MG63 (cell line): ENCODE measurements at places on chromosomes 2 and 18. TPM values are rescaled to one million over a fixed set of nuclear protein-coding genes. Genes with fewer than 3 reads are reported as not detected.

SERPINB12 gene
- not detected in 2 replicates for total RNA-seq

DNA sequence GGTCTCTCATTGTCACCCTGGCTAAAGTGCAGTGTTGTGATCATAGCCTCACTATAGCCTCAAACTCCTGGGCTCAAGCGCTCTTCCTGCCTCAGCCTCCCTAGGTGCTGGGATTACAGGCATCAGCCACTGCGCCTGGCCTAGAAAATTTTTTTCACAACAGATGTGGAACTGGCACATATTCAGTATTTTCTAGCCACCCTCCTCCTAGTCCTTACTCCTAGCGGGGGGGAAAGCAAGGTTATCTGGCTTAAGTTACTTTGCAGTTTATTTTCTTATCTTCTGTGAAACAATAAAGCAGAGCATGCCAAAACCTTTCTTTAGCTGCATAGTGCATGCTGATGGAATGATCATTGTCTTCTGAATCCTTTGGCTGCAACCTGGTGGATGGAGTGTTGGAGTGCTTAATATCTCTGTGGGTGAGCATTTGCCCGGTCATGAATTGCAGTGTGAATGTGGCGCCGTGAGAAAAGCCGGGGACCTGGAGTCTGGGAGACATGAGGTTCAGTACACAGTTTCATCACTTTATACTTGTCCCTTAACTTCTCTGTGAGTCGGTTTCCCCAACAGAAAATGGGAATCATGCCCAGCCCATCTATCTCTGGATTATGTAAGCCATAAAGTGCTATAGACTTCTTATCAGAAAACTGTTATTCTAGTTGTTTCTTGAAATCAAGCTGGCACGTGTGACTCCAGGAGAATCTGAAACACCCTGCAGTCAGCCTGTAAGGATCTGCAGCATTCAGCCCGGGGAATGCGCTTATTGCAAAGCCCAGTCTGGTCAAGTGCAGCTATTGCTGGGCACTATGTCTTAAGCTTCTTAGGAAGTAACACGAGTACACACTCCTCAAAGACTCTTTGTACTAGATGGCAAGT, 38.2 kb upstream of the MAP3K20 start:
- no peak for DNase-seq

DNA sequence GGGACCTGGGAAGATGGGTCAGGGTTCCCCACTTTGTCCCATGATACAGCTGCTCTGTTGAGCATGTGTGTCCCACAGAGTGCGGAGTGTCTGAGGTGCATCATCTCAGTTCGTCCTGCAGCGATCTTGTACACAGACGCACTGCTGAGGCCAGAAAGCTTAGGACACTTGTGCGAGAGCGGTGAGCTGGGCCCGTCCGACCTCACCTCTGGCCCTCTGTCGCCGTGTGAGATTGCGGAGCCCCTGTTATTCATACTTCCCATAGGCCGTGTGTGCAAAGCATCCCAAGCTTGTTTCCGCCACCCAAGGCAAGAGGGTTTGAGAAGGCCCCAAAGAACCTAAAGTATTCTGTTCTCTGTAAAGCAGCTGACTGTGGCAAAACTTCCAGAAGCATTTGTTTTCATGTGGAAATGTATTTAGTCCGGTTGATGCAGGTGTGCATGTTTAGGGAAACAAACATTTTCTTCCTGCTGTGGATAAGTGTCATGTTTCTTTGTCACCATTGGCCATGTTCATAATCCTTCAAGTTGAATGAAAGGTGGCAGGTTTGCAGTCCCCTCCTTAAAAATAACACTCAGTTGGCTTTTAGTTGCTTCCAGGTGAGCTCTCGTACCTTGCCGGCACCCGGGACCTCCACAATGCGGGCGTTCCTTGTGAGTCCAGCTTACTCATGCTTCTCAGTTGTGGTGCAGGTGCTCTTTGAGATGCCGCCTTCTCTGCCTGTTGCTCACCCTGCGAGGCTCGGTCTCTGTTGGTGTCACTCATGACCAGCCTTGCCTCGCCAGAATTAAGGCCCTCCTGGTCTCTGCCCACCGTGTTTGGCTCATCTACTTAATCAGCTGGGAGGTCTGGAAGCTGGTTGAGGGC, 5.3 kb downstream of the AGAP1 start:
- no peak for DNase-seq

- DNase-seq, result no peak
These were observed 646 bp downstream of the ALS2 start for GRCh38 chr2:201779901-201780673.

DNA sequence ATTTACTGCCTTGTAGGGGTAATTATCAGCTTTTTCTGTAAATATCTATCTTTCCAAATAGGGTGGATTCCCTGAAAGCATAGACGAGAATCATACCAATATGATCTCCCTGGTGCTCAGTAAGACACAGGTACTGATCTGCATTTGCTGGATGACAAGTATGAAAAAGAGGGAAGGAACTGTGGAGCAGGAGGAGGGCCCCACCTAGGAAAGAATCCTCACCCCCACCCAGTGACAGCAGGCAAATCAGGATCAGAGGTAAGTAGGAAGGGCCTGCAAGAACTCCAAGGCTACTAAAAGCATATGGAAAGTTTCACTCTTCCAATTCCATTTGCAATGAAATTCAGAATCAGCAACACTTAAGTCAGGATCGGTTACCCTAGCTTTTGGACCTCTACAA, 42.3 kb downstream of the METTL8 start:
- peak; percentile 7 for DNase-seq

SMPD4 gene
- total RNA-seq, result 27.8 and 38.7 TPM in 2 replicates
